ENCODE measurements at places on chromosomes 16 and 17. TPM values are rescaled to one million over a fixed set of nuclear protein-coding genes. Genes with fewer than 3 reads are reported as not detected.

DNA sequence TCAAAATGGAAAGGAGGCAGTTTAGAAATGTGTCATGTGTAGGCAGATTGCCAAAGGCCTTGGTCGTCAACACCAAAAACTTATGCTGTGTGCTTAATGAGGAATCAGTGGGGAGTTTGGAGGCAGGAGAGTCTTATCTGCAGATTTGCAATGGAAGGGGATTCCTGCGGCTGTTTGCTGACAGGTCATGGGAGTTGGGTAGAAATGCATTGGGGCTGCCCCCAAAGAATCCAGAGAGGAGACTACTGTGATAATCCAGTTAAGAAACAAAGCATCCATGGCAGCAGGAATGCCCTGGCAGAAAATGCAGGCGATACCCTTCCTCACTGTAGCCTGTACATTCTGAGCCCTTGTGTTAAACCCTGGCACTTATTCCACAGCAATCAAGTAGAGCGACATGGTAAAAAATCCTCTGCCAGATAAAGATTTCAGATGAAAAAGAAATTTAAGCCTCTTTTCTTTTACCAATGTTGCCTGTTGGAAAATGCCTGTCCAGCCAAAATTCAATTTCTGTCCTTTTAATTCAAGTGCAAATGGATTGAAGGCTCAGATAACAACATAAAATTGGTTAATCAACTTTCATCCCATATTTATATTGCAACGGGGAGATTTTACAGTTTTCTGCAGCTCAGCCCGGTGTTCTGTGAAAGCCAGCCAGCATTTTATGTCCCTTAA lies 491.0 kb upstream of the CDH5 start:
- DNase-seq, result no peak

CCDC200 gene
- not detected for total RNA-seq

DNA sequence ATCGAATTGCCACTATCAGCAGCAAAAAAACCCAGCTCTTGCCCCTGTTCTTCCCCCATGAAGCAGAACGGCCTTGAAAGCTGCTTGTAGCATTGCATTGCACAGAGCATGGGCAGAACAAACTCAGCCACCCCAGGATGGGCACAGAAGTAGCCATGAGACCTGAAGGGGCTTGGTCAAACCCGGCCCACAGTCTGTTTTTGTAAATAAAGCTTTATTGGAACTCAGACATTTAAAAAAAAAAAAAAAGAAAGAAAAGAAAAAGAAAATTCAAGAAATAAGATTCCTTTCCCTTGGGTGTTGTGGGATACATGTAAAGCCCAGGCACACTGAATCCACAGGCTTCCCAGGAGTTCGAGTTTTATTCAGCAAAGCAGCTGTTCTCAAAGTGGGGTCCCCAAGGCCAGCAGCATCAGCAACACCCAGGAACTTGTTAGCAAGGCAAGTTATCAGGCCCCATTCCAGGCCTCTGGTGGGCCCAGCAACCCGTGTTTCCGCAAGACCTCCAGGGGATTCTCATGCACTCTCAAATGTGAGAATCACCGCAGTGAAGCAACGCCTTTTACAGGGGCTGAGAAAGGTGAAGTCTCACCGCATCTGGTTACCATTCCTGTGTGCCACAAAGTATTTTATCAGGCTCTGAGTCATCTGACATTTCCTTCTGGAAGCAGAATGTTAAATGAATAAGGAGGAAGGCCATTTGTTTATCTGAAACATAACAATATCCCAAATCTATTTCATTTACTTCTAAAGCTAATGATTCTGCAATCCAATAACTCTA lies 108.2 kb downstream of the SLC39A11 start:
- DNase-seq, result no peak

- no peak for DNase-seq
Observed at GRCh38 chr16:19701091-19701490, 16.9 kb downstream of the KNOP1 start.

- DNase-seq, result no peak
Observed at GRCh38 chr16:77335652-77336234, 99.1 kb downstream of the ADAMTS18 start.

GRCh38 chr16:18969050-18969854 lies 14.5 kb upstream of the TMC7 start:
- peak; percentile 92 for DNase-seq

Measured in colonic mucosa (tissue), 4 donors.